Uterus (tissue), 4 donors: ENCODE measurements at places on chromosomes 1 and 21. TPM values are rescaled to one million over a fixed set of nuclear protein-coding genes. Genes with fewer than 3 reads are reported as not detected.

GRCh38 chr1:212450331-212450881 is 17.7 kb downstream of the NENF start:
- no peak overlapping the region for H3K4me3 ChIP-seq
- H3K36me3 ChIP-seq: no peaks in the 10 kb centered on the region
- no peak overlapping the region for H3K27ac ChIP-seq
- no peak for DNase-seq

GRCh38 chr1:47161298-47162040 is 24.2 kb downstream of the CYP4A22 start:
- no peak overlapping the region for H3K27ac ChIP-seq
- no peaks in the 10 kb centered on the region for H3K27me3 ChIP-seq

DNA sequence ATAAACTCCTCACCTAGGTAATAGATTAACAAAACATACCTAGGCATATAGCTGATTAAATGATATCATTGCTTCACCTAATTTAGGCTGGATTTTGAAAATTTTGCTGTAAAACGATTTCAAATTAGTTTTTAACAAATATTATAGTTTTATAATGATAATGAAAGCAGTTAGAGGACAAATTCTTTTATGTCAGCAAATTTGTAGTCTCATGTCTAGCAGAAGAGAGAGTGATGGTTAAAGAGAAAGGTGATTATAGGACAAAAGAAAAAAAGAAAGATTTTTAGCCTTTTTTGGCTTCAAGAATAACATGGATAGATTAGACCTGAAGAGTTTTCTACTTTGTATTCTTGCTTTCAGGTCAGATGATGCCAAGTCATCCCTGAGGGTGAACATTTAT is 3.6 kb upstream of the DPH5 start:
- H3K4me3 ChIP-seq: no peak overlapping the region
- no peaks in the 10 kb centered on the region for H3K27me3 ChIP-seq
- H3K36me3 ChIP-seq: no peaks in the 10 kb centered on the region
- peaks cover 6% of the 10 kb centered on the region for H3K4me1 ChIP-seq
- H3K27ac ChIP-seq: no peak overlapping the region
- no peak for DNase-seq

GRCh38 chr1:22916471-22916820 is 56.2 kb downstream of the LACTBL1 start:
- H3K27me3 ChIP-seq: no peaks in the 10 kb centered on the region
- no peak overlapping the region for H3K4me3 ChIP-seq
- DNase-seq: no peak

- no peaks in the 10 kb centered on the region for H3K4me1 ChIP-seq
- H3K27me3 ChIP-seq: no peaks in the 10 kb centered on the region
- DNase-seq: no peak
- no peak overlapping the region for H3K4me3 ChIP-seq
- H3K36me3 ChIP-seq: no peaks in the 10 kb centered on the region
- no peak overlapping the region for H3K27ac ChIP-seq
Measured at GRCh38 chr1:202158810-202159533, 1.4 kb downstream of the PTPN7 start.

- no peak overlapping the region for H3K27ac ChIP-seq
- H3K27me3 ChIP-seq: no peaks in the 10 kb centered on the region
- no peaks in the 10 kb centered on the region for H3K4me1 ChIP-seq
- no peaks in the 10 kb centered on the region for H3K36me3 ChIP-seq
- no peak overlapping the region for H3K4me3 ChIP-seq
Measured at GRCh38 chr21:29233256-29233546, 65.5 kb upstream of the BACH1 start.

DNA sequence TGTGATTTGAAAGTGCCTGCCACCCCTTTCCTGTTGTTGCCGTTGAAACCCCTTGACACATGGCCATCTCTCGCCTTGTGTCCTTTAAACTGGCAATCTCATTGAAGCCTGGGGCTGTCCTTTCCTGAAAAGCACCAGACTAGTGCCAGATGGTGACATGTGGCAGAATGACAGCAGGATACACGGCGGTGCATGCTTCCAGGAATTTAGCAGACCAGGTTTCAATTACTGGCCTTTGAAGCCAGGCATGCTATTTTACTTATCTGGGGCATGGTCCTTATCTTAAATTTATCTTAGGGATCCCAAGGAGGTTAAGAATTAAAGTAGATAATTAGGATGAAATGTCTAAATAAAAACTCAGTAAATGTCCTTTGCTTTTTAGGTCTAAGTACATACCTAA is 15.2 kb downstream of the PLPPR4 start:
- H3K4me1 ChIP-seq: no peaks in the 10 kb centered on the region
- H3K27ac ChIP-seq: no peak overlapping the region
- H3K4me3 ChIP-seq: no peak overlapping the region
- DNase-seq: no peak
- H3K27me3 ChIP-seq: no peaks in the 10 kb centered on the region

GRCh38 chr1:160888926-160889325 is 3.9 kb upstream of the ITLN1 start:
- H3K4me1 ChIP-seq: no peaks in the 10 kb centered on the region
- no peaks in the 10 kb centered on the region for H3K27me3 ChIP-seq
- no peaks in the 10 kb centered on the region for H3K36me3 ChIP-seq

GRCh38 chr1:26372039-26372438 is 511 bp downstream of the ZNF683 start:
- no peaks in the 10 kb centered on the region for H3K4me1 ChIP-seq
- no peaks in the 10 kb centered on the region for H3K36me3 ChIP-seq
- H3K27ac ChIP-seq: no peak overlapping the region
- no peak for DNase-seq

GRCh38 chr1:246907472-246907871 is 24.3 kb downstream of the AHCTF1 start:
- no peaks in the 10 kb centered on the region for H3K27me3 ChIP-seq
- no peak for DNase-seq
- no peaks in the 10 kb centered on the region for H3K4me1 ChIP-seq
- no peak overlapping the region for H3K27ac ChIP-seq
- H3K36me3 ChIP-seq: no peaks in the 10 kb centered on the region
- no peak overlapping the region for H3K4me3 ChIP-seq

DNA sequence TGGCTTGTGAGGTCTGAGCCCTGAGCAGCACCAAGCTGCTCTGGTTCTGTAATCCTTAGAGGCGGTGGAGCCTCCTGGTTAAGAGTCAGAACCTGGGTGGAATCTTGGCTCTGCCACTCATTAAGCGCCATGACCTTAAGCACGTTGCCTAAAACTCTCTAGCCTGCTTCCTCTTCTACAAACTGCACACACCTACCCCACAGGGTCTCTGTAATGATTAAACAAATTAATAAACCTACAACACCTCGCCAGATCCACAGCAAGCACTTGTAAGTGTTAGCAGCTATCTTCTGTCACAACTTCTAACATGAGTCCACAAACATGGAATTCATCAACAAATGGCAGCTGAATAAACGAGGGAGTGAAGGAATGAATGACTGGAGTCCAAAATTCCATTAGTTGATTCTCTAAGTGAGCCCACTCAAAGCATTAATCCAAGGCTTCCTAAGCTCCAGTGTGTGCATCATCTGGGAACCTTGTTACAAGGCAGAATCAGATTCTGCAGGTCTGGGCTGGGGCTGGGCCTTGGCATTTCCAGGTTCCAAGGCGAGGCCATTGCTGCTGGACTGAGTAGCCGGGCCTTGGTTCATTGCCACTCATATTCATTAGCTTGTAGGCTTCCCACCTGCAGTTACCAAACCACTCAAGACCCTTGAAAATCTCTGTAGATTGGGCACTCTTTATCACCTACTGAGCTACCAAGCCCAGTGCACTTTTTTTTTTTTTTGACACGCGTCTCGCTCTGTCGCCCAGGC is 168.6 kb downstream of the HIVEP3 start:
- no peaks in the 10 kb centered on the region for H3K36me3 ChIP-seq
- no peaks in the 10 kb centered on the region for H3K27me3 ChIP-seq
- no peak for DNase-seq
- no peaks in the 10 kb centered on the region for H3K4me1 ChIP-seq
- H3K27ac ChIP-seq: no peak overlapping the region

DNA sequence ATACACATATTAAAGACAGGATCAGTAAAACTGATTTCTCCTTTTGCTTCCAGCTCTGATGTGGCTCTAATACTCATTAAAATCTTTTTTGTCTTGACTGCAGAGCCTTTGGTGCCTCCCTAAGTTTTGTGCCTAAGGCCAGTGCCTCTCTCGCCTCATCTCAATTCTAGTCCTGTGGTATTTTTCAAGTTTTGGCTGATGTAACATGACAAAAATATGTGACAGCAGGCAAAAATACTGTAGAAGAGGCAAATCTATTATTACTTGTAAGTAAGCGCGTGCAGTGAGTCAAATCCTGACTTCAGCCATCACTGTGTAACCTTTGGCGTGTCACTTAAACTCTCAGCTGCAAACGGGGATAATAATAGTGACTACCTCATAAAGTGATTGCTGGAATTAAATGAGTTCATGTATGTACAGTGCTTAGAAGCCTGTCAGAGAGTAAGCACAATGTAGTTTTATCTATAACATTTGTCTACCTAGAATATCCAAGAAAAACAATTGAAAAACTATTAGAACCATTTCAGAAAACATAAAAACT is 74.0 kb downstream of the MAB21L3 start:
- H3K4me3 ChIP-seq: no peak overlapping the region
- H3K36me3 ChIP-seq: no peaks in the 10 kb centered on the region
- no peak overlapping the region for H3K27ac ChIP-seq
- no peaks in the 10 kb centered on the region for H3K27me3 ChIP-seq
- H3K4me1 ChIP-seq: no peaks in the 10 kb centered on the region

DNA sequence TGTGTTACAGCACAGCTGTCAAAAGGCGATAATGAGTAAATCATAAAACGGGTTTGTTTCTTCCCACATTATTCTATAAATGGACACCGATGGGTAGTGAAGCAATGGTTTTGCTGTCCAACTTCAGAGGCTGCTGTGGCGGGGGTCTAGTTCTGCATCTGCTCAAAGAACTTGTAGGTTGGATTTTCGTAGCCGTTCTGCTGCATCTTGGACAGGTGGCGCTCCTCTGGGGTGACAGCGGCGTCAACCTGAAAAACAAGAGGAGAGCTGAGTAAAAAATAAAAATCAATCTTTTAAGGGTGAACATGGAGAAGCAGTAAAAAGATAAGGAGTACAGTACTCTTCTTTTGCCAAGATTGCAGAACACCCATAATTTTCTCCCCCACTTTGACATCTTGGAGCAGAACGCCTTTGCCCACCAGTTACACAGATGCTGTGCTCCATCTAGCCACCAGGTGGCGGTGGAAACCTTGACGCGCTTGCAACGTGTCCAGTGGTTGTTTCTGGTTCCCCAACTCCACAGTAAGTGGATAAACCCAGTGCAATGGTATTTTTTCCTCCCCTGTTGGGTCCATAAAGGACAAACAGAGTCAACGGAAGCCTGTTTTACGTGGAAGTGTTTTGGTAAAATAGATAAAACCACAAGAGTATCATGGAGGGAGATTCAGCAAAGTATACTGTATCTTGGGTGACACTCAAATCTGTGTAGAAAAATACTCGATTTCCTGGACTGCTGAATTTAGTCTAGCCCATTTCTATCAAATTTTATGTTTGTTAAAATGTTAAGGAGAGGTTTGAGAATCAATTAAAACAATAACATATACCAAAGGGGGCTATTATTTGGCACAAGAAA is 147.0 kb downstream of the GABPA start:
- H3K27ac ChIP-seq: no peak overlapping the region
- H3K4me1 ChIP-seq: no peaks in the 10 kb centered on the region
- H3K4me3 ChIP-seq: no peak overlapping the region
- H3K27me3 ChIP-seq: no peaks in the 10 kb centered on the region
- no peaks in the 10 kb centered on the region for H3K36me3 ChIP-seq

- no peak for DNase-seq
- H3K4me3 ChIP-seq: no peak overlapping the region
- no peaks in the 10 kb centered on the region for H3K36me3 ChIP-seq
Measured at GRCh38 chr1:162138599-162139181, 69.2 kb downstream of the NOS1AP start.

GRCh38 chr1:163202833-163203451 is at the start of gene RGS5:
RGS5 (minus strand) TSS chr1:163202916; CDS start chr1:163202835, 81 bp downstream.
- H3K36me3 ChIP-seq: no peaks in the 10 kb centered on the region
- no peaks in the 10 kb centered on the region for H3K4me1 ChIP-seq
- H3K27me3 ChIP-seq: no peaks in the 10 kb centered on the region
- H3K4me3 ChIP-seq: no peak within 1 kb of the TSS
- H3K27ac ChIP-seq: peak within 1 kb of the TSS; percentile 11
- no peak for DNase-seq

GRCh38 chr1:112359961-112360767 is 35.9 kb upstream of the CTTNBP2NL start:
- H3K27me3 ChIP-seq: no peaks in the 10 kb centered on the region
- peak; percentile 77 for DNase-seq
- peak overlapping the region; percentile 29 for H3K4me3 ChIP-seq
- H3K27ac ChIP-seq: peak overlapping the region; percentile 92

DNA sequence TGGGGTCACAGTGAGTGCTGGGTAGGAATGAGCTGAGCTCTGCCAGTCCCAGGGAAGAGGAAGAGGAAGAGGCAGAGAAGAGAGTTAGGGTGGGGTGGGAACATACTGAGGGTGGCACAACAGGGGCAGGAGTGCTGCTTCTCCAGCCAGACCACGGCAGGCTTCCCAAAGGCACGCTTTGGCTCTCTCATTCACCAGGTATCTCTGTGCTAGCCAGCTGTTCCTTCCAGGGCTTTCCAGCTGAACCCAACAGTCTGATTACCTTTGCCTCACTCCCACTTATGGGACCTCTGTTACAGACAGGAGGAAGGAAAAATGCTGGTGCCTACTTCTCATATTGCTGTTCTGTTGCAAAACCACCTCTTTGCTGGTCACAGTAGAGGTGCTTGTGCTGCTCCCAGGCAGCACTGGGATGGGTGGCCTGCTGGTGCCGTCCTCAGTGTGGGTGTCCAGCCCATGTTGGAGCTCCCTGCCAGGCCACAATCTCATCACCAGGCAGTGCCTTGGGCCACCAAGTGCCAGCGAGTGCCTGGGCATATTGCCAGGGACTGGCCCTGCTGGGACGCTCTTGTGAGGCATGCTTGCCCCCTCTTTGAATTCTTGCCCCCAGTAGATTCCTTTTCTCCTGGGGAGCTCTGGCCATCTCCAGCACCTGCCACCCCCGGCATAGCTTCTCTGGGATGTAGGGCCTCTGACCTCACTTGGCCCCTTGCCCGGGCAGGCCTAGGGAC is 2.1 kb downstream of the ADORA1 start:
- DNase-seq: no peak
- H3K4me3 ChIP-seq: no peak overlapping the region
- H3K27me3 ChIP-seq: no peaks in the 10 kb centered on the region

- peak; percentile 45 for DNase-seq
- H3K4me3 ChIP-seq: peak overlapping the region; percentile 6
- no peak overlapping the region for H3K27ac ChIP-seq
Measured at GRCh38 chr1:176897350-176898236, 266.9 kb downstream of the ASTN1 start.

HTR6 gene
- total RNA-seq: not detected

SLC25A24 gene
- total RNA-seq: 28.9 TPM

CENPL gene
- not detected for total RNA-seq

FMOD gene
- 93.3 TPM for total RNA-seq

CA6 gene
- not detected for total RNA-seq

NGF gene
- total RNA-seq: 1.3 TPM

SLC30A2 gene
- not detected for total RNA-seq

KRTAP10-7 gene
- not detected for total RNA-seq

ARHGAP30 gene
- total RNA-seq: 2.7 TPM

MRPS15 gene
- 25.0 TPM for total RNA-seq
